Hematopoietic multipotent progenitor cell treated with erythropoietin and hydrocortisone succinate and interleukin-3 and kit ligand, for 15 days (in vitro differentiated cells): ENCODE measurements at places on chromosomes 12 and 14.

GRCh38 chr14:74475678-74476077, 17.4 kb downstream of the NPC2 start:
- DNase-seq: no peak

DNA sequence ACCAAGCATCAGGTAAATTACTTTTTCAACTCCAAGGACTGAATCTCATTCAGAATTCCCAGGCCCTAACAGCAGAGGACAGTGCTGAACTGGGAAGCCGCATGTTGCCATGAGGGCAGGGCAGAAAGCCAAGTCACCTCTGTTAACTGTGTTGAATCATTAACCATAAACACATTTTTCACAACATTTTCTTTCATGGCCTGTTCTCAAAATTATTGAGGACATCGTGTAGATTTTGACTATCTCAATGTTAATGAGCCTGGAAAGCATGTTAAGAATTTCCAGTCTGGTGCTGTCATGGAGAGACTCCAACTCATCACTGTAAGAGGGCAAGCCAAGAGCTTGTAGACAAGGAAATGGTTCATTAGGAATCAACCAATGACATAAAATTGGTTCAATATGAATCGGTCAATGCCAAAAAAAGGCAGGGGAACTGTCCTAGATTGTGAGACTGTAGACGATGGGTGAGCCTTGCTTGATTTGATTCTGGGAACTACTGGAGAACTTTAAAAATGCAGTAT, 33.7 kb downstream of the CPM start:
- DNase-seq: peak; percentile 10

- no peak for DNase-seq
Measured at GRCh38 chr12:116465856-116466255, 93.3 kb upstream of the MAP1LC3B2 start.

GRCh38 chr14:59920378-59920683, 387 bp downstream of the LRRC9 start:
- no peak for DNase-seq

GRCh38 chr14:93984987-93985410, 8.6 kb upstream of the ASB2 start:
- no peak for DNase-seq

- no peak for DNase-seq
Measured at GRCh38 chr12:43009846-43010240, 420.3 kb upstream of the PRICKLE1 start.

GRCh38 chr12:55718015-55718414, 2.2 kb downstream of the BLOC1S1 start:
- no peak for DNase-seq

DNA sequence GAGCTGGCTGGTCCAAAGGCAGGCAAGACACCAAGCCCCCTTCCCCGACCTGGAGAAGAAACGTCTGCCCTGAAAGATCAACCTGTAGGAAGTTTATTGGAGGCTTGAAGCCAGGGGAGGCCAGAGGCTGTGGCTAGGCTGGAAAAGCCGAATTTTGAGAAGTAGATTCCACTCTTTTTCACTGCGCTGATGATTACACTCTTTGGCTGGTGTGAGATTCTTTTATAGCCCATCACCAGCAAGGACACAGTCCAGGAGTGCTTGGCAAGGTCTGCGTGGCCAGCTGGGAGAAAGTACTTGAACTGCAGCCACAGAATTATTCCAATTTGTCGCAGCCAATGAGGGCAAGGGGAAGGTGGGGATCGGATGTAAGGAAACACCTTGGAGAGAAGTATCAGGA, 45.0 kb downstream of the SYNE3 start:
- DNase-seq: no peak

- no peak for DNase-seq
Measured at GRCh38 chr12:3170423-3171194, 93.4 kb downstream of the TSPAN9 start.
